GM12878 (cell line): ENCODE measurements at places on chromosomes 12 and 14. TPM values are rescaled to one million over a fixed set of nuclear protein-coding genes. Genes with fewer than 3 reads are reported as not detected.
A peak's percentile ranks its signal among the peaks of the same experiment; 100 is the strongest.

- no peaks in the 10 kb centered on the region for H3K36me3 ChIP-seq
- peaks cover 8% of the 10 kb centered on the region; the same call in 1 of the 2 replicates for H3K4me1 ChIP-seq
- 0 out of 2 replicates have a peak overlapping the region, but pooled peaks have one; percentile 22 for H3K4me3 ChIP-seq
- no peak overlapping the region for H3K27ac ChIP-seq
- no peaks in the 10 kb centered on the region for H3K27me3 ChIP-seq
Observed at GRCh38 chr12:48903363-48903981, 21.8 kb downstream of the FKBP11 start.

DNA sequence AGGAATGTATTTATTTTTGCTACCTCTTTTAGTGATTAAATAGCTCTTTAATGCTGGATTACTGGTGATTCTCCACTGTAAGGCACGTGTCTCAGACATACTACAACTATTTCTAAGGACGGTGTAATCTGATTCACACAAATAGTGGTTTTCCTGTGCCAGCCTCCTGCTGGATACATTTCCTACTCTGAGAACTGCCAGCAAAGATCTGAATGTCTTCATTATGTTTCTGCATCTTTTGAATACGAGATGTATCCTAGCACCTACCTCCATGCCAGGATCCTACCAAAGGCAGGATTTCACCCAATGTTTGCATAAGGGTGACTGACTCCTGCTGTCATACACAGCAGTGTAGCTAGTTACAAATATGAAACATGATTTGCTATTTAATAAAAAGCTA lies 120.6 kb downstream of the PRICKLE1 start:
- no peaks in the 10 kb centered on the region for H3K36me3 ChIP-seq
- H3K27me3 ChIP-seq = no peaks in the 10 kb centered on the region
- DNase-seq = no peak
- peaks cover 18% of the 10 kb centered on the region for H3K4me1 ChIP-seq
- peak overlapping the region; percentile 52 for H3K4me3 ChIP-seq

DNA sequence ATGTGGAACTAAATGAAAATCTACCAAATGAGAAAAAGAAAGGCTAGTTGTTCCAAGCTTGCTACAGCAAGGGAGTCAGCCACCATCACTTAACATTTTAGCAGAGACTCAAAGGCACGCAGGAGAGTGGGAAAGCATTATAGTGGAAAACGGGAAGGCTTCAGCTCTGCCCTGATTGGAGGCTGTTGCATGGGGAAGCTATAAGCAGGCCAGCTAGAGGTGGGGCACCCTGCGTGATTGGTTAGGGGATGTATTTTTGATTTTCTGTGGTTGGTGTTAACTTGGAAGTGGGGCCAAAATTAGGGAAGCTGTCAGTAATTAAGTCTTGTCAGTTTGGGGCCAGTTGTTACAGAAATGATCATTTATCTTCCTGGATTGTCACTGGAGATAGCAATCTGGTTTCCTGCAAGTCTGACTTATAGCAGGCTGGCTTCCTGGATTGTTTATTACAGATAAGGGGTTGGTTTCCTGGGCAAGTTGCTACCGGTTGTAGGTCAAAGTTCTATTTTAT lies 93.9 kb downstream of the FAR2 start:
- H3K27ac ChIP-seq = peak overlapping the region; percentile 27; the same call in 1 of the 2 replicates
- H3K27me3 ChIP-seq = no peaks in the 10 kb centered on the region
- no peaks in the 10 kb centered on the region for H3K36me3 ChIP-seq
- DNase-seq = no peak
- peaks cover 17% of the 10 kb centered on the region for H3K4me1 ChIP-seq

DNA sequence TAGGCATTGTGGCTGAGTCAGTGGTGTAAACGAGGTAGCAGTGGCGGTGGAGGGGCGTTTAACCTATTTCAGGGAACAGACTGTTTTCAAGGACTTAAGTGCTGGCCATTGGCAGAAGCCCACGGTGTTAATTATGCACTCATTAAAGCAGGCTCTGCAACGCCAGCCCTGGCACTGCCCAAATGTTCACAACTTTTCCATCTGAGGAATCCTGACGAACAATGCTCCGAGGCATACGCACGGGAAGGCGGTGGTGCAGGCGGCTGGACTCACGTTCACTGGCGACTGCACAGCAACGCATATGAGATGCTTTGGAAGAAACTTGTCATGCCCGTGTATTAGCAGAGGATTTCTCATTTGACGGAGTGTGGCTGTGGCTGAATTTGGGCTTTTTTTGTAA lies 70.6 kb upstream of the SLC24A4 start:
- no peaks in the 10 kb centered on the region for H3K4me1 ChIP-seq
- DNase-seq = no peak
- H3K27me3 ChIP-seq = no peaks in the 10 kb centered on the region
- no peak overlapping the region for H3K4me3 ChIP-seq

HOXC4 gene
- 11.1 and 11.4 TPM in 2 replicates for total RNA-seq

DNA sequence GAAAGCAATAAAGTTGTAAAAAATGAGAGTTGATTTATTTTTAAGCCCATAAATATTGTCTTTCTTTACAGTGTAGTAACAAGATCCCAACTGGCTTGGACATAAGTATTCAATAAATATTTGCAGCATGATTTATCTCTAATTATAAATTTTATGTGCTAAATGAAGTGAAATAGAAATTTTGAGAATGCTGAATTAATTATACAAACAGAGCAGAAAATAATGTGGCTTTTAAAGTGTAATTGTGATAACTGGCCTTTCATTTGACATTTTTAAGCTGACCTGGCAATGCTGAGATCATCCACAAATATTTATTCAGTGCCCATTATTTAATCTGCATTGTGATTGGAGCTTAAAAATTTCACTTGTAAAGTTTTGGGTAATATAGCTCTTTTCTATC lies 201.6 kb upstream of the NAV3 start:
- H3K27me3 ChIP-seq = no peaks in the 10 kb centered on the region
- H3K36me3 ChIP-seq = no peaks in the 10 kb centered on the region
- no peak overlapping the region for H3K27ac ChIP-seq
- no peak overlapping the region for H3K4me3 ChIP-seq

CIROP gene
- total RNA-seq = not detected in 2 replicates

MYL6 gene
- 1,000 and 1,003 TPM in 2 replicates for total RNA-seq

VRTN gene
- total RNA-seq = 0.05 and 0.31 TPM in 2 replicates

GRCh38 chr14:29144621-29145020 lies 378.0 kb downstream of the FOXG1 start:
- H3K27me3 ChIP-seq = no peaks in the 10 kb centered on the region
- no peaks in the 10 kb centered on the region for H3K36me3 ChIP-seq
- no peaks in the 10 kb centered on the region for H3K4me1 ChIP-seq
- DNase-seq = no peak
- no peak overlapping the region for H3K27ac ChIP-seq

- peak overlapping the region; percentile 50; the same call in 1 of the 2 replicates for H3K4me3 ChIP-seq
- H3K27ac ChIP-seq = peak overlapping the region; percentile 36
- DNase-seq = no peak
- no peaks in the 10 kb centered on the region for H3K27me3 ChIP-seq
Observed at GRCh38 chr12:92561543-92561899, 141.3 kb upstream of the PLEKHG7 start.

- H3K27me3 ChIP-seq = no peaks in the 10 kb centered on the region
- peaks cover 13% of the 10 kb centered on the region for H3K4me1 ChIP-seq
- DNase-seq = peak; percentile 71
- H3K4me3 ChIP-seq = peak overlapping the region; percentile 32; the same call in 1 of the 2 replicates
Observed at GRCh38 chr12:92208613-92209121, 63.0 kb upstream of the BTG1 start.

GRCh38 chr12:68224613-68225285 lies 861 bp downstream of the IL26 start:
- H3K27ac ChIP-seq = no peak overlapping the region
- no peak overlapping the region for H3K4me3 ChIP-seq
- no peaks in the 10 kb centered on the region; the same call in 1 of the 2 replicates for H3K27me3 ChIP-seq
- no peaks in the 10 kb centered on the region for H3K36me3 ChIP-seq
- no peaks in the 10 kb centered on the region for H3K4me1 ChIP-seq

DNA sequence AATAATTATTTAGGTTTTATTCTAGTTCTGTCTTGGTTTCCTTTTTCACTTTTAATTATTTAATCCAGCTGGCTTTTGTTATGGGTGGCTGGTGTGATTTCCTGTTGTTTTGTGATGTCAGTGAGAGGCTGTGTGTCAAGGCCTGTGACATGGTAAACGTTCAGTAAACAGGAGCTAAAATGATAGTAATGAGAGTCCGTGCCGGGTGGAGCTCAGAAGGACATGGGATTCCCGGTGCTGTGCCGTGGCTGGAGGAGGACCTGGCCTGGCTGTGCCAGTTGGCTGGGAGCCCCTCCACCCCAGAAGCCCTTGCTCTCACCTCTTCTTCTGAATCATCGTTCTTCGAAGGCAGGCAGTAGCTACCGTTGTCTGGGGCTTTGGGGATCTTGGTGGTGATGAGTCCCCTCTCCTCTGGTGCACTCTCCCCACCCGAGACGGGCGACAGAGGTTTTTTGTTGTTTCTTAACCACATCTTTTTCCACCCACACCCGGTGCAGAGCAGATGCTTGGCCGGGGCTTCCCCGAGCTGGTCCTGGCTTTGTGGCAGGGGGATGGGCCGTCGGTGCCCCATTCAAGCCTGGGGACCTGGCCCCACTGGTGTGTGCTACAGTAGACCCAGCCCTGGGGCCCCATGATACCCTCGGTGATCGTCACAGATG lies 29.1 kb downstream of the SH2B3 start:
- H3K27ac ChIP-seq = peak overlapping the region; percentile 95
- H3K4me3 ChIP-seq = peak overlapping the region; percentile 65
- H3K27me3 ChIP-seq = no peaks in the 10 kb centered on the region
- peaks cover 91% of the 10 kb centered on the region for H3K4me1 ChIP-seq
- H3K36me3 ChIP-seq = peaks cover 15% of the 10 kb centered on the region

OAS1 gene
- 44.9 and 51.5 TPM in 2 replicates for total RNA-seq

GRCh38 chr14:48563489-48563888 lies 888.1 kb upstream of the MDGA2 start:
- no peaks in the 10 kb centered on the region for H3K27me3 ChIP-seq
- no peaks in the 10 kb centered on the region for H3K36me3 ChIP-seq
- DNase-seq = no peak
- no peak overlapping the region for H3K4me3 ChIP-seq
- no peaks in the 10 kb centered on the region for H3K4me1 ChIP-seq

PIANP gene
- total RNA-seq = 0.08 TPM in 1 of 2 replicates, not detected in the other

KRT77 gene
- total RNA-seq = not detected in 2 replicates

GRCh38 chr14:97485201-97485600 lies 688.0 kb downstream of the VRK1 start:
- no peaks in the 10 kb centered on the region for H3K36me3 ChIP-seq
- DNase-seq = no peak
- H3K4me3 ChIP-seq = no peak overlapping the region
- H3K4me1 ChIP-seq = no peaks in the 10 kb centered on the region
- H3K27ac ChIP-seq = no peak overlapping the region
- no peaks in the 10 kb centered on the region for H3K27me3 ChIP-seq

KLHL28 gene
- 6.5 and 6.6 TPM in 2 replicates for total RNA-seq

GPR68 gene
- total RNA-seq = 2.1 and 2.4 TPM in 2 replicates

GRCh38 chr14:63362389-63362819 lies 43.7 kb upstream of the GPHB5 start:
- no peaks in the 10 kb centered on the region for H3K36me3 ChIP-seq
- H3K27ac ChIP-seq = no peak overlapping the region
- H3K4me1 ChIP-seq = no peaks in the 10 kb centered on the region

DNA sequence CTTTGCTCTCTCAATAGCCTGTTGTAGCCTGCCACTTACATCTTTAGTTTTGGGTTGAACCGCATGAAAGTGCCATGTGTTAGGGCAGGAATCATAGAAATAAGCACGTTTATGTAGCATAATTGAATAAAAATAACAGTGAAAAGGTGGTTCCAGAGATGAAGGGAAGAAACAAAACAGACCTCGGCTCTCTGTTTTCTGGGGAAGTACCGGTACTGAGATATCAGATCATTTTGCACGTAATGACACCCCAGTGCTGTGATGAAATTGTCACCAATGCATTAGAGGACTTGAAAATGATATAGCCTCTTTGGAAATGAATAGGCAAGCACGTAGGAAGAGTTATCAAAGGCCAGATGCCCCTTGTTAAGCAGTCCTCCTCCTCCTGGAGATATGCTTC lies 42.5 kb upstream of the DLK1 start:
- H3K36me3 ChIP-seq = no peaks in the 10 kb centered on the region
- DNase-seq = no peak
- no peaks in the 10 kb centered on the region for H3K4me1 ChIP-seq
- no peak overlapping the region for H3K27ac ChIP-seq
- no peak overlapping the region for H3K4me3 ChIP-seq
- H3K27me3 ChIP-seq = no peaks in the 10 kb centered on the region

GRCh38 chr12:57845478-57846284 lies 848 bp downstream of the CTDSP2 start:
- H3K4me3 ChIP-seq = peak overlapping the region; percentile 99
- H3K4me1 ChIP-seq = peaks cover 29% of the 10 kb centered on the region
- H3K27me3 ChIP-seq = 0 out of 2 replicates have a peak, but pooled peaks cover 2% of the 10 kb centered on the region
- H3K27ac ChIP-seq = peak overlapping the region; percentile 90
- no peak for DNase-seq

DNA sequence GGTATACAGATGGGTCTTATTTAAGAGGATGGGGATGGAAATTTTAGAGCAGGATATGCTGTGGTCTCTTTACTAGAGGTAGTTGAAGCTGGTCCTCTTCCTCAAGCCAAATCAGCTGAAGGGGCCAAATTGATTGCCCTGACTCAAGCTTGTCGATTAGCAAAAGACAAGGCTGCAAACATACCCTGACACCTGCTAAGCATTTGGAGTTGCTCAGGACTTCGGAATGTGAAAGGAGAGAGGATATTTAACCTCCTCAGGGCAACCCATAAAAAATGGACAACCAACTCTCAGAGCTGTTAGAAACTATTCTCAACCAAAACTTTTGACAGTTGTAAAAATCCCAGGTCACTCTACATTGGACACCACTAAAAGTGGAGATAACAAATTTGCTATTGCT lies 15.6 kb downstream of the PTGDR start:
- no peaks in the 10 kb centered on the region for H3K4me1 ChIP-seq
- no peak overlapping the region for H3K27ac ChIP-seq
- no peak for DNase-seq
- H3K4me3 ChIP-seq = no peak overlapping the region
- H3K36me3 ChIP-seq = no peaks in the 10 kb centered on the region

DNA sequence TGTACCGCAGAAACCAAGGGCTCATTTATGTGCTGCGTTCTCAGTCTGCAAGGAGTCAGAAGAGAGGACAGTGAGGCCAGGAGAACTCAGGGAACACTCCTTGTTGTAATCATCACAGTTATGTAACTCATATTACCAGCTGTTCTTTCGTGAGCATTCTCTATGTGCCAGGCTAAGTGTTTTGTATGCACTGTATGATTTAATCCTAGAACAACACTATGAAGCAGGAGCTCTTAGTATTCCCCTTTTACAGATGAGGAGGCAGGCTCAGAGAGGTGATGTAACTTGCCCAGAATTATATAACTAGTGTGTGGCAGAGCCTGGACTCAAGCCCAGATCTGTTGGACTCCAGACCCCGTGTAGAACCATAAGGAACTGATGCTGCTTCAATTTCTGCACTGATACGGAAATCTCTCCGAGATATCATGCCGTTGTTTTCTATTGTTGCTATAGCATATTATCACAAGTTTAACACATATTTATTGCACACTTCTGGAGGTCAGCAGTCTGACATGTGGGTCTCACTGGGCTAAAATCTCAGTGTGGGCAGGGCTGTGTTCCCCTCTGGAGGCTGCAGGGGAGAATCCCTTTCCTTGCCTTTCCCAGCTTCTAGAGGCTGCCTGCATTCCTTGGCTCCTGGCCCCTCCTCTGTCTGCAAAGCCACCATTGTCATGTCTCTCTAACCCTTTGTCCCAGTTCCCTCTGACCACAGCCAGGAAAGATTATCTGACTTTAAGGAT lies 16.3 kb upstream of the CD9 start:
- peaks cover 12% of the 10 kb centered on the region for H3K4me1 ChIP-seq
- no peak overlapping the region for H3K4me3 ChIP-seq
- DNase-seq = no peak
- H3K27ac ChIP-seq = no peak overlapping the region
